ENCODE measurements at places on chromosomes 13 and 19.

DNA sequence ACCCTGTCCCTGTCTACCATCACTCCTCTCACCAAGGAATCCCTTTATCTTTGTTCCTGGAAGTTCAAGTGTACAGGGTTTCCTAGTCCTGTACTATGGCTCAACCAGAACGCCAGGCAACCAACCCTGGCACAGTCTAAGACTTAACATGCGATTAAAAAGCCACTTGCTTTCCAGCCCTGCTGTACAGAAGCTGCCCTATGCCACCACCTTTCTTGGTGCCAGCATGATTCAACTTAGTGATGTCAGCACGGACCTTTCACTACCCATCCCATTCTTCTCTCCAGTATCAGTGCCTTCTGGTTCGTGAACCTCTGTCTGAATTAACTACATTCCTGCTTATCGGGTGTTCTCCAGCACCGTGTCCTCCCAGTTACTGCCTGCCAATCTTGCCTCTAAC lies 151.1 kb downstream of the KLF12 start:
- DNase-seq, result no peak

- no peak for DNase-seq
Measured at GRCh38 chr13:26220575-26220974, 1.5 kb downstream of the RNF6 start.

DNA sequence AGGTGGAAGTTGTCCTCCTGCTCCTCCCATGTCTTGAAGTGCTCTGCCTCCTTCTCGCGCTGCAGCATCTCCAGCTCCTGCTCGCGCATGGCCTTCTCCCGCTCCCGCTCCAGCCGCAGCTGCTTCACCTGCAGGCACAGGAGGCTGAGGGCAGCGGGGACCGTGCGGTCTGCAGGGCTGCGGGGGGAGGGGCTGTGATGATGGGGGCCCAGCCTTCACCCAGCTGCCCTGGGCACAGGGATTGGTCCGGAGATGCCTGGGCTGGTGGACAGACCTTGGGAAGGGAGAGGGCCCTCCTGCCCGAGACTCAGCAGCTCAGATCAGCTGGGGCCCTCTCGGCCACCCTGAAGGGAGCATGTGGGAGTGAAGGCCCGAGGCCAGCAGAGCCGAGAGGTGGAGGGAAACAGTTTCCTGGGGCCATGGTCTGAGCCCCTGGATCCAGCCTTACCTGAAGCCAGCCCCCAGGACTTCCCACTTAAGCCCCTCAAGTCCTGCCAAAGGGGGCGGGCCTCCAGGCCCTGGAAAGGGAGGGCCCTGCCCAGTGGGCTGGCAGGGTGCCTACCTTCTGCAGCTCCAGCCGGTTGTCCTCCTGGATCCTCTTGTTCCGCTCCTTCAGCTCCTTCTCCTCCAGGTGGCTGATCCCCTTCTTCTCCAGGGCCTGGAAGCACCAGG lies 6.3 kb downstream of the CACTIN start:
- DNase-seq, result no peak

- DNase-seq, result no peak
Measured at GRCh38 chr13:105410602-105411001, 1124.9 kb downstream of the EFNB2 start.

GRCh38 chr13:77699059-77699680 lies 1.7 kb downstream of the SLAIN1 start:
- DNase-seq, result no peak

DNA sequence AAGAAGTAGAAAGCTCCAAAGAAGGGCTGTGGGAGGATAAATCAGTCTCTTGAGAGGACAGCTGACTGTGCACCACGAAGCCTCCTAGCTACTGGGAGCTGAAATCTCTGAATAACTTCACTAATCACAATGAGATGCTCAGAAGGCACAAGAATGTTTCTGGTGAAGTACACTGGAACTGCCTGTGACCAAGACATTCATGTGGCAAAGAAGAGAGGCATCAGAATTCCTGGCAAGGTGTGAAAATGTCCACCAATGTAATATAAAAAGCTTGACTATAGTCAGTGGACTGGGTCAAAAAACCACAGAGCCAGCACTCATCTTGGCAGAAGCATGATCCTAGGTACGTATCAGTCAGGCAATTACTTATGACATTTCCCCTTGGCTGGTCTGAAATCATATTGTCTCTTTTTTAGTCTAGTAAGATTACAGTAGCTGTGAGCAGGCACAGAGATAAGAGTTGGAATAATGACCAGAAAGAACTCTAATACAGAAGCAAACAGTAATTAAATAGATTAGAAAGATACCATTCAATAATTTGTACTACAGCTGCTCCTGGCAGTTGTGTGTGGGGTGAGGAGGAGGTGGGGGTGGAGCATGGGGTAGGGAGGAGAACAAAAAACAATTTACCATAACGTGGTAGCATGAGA lies 434.7 kb downstream of the DIAPH3 start:
- no peak for DNase-seq

DNA sequence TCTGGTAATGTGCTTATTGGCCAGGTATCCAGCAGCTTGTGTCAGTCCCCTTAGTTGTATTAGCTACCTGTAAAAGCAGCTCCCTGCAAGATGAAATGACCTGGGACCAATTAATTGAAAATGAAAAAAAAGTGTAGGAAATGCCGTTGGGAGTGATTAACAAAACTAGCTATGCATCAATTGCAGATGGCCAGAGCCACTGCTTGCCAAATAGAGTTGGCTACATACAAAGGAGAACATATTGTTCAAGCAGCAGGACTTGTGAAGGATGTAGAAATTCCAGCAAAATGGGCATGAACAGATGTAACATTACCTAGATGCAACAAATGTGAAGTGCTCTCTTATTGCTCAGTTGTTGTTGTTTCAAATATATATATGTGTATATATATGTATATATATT lies 300.5 kb downstream of the PCDH17 start:
- DNase-seq, result no peak

- DNase-seq, result no peak
Measured at GRCh38 chr13:94020833-94021232, 458.6 kb downstream of the DCT start.

GRCh38 chr19:49861541-49862378 lies 5.6 kb downstream of the PNKP start:
- no peak for DNase-seq

- no peak for DNase-seq
Measured at GRCh38 chr13:76474356-76474755, 411.8 kb downstream of the KCTD12 start.

DNA sequence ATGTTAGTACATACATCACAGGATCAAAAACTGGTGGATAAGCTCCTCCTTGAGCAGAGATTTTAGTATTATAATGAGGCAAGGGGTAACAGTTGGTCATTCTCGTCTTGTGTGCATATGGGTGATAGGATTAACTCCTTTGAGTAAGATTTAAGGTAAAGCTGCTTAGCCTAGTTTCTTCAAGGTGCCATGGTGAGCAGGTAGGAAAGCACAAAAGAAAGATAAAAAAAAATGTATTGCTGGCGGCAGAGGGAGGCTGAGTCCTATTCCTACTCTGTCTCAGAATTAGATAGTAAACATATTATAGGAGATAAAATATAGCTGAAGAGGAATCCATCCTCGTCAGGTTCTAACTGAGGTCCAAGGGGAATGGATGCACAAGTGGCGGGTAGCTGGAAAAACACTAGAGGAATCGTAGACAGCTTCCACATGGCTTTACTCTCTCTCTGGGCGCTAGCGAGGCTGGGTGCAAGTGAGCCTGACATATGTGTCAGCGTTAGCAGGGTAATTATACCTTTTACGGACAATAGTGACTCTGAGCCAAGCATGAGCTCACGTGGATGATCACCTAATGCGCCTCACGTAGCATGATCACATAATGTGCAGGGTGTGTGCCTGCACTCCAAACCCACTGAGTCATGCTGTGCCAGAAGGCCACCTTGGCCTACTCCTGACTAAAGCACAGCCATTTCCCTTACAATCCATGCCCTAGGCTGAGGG lies 734.3 kb upstream of the MIR17HG start:
- no peak for DNase-seq

DNA sequence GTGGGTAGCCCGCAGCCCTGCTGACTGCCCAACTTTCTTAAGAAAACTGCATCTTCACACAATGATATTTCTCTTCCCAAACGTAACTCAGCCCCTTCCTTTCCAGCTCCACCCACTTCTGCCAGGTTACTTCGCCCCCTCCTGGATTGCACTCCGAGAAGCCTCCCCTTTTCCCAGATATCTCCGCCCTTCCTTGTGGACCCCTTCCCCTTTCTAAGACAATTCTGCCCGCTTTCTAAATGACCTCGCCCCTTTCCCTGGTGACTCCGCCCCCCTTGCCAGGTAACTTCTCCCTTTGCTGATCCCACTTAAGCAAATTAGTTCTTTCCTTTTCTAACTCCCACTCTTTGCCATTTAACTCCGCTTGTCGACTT lies 2.6 kb downstream of the VSIG10L start:
- no peak for DNase-seq

DNA sequence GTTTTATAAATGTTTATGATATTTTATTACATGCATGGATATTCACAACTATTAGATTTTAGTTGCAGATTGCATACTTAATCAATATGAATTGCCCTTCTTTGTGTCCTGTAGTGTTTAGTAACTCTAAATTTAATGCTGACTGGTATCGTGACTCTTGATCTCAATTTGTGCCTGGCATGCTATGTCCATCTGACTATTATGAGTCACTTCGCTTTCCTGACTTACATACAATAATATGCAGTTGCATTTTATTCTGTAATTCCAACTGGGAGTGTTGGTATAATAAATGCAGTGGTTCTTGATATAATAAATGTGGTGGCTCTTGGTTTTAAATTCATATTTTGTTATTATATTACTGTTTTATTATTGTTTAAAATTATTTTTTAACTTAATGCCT lies 277.5 kb downstream of the LIG4 start:
- no peak for DNase-seq

- DNase-seq, result no peak
Measured at GRCh38 chr13:101623470-101624209, 171.2 kb downstream of the ITGBL1 start.

DNA sequence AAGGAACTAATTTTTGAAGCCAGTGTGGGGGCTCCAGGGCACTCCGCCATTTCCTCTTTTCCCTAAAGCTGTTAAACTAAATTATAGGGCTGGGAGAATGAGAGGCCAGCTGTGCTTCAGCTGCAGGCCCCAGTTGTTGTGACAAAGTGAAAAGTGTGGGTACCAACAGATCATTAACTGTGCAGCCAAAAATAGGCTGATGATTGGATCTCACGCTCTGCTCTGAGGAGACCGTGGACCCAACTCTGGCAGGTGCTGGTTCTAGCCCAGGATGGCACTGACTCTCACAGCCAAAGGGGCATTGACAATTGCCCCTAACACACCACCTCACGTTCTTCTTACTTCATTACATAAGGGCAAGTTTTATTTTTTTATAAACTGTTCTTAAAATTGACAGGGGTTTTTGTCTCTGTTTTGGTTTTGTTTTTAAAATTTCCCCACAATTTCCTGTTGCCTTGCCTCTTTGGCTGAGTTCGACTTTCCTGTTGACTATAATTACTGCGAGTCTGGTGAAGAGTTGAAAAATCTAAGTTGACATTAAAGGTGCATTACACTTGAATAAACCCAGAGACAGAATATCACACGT lies 391.0 kb downstream of the FGF9 start:
- no peak for DNase-seq

DNA sequence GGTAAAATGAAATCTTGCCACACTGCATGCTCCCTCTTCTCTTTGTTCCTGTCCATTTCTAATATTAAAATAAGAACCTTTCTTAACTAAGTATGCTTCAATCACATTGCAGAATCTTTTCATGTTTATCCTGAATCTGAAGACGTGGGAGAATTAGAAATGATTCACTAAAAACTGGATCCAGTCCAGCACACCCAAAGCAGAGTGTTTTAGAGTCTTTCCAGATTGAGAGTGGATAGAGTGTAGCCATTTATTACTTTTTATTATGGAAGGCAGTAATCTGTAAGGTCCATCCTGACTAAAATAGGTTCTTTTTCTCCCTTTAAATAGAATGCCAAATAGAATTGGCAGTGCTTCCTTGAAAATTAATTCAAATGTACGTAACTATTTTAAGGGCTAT lies 453.5 kb downstream of the TDRD3 start:
- DNase-seq, result no peak

DNA sequence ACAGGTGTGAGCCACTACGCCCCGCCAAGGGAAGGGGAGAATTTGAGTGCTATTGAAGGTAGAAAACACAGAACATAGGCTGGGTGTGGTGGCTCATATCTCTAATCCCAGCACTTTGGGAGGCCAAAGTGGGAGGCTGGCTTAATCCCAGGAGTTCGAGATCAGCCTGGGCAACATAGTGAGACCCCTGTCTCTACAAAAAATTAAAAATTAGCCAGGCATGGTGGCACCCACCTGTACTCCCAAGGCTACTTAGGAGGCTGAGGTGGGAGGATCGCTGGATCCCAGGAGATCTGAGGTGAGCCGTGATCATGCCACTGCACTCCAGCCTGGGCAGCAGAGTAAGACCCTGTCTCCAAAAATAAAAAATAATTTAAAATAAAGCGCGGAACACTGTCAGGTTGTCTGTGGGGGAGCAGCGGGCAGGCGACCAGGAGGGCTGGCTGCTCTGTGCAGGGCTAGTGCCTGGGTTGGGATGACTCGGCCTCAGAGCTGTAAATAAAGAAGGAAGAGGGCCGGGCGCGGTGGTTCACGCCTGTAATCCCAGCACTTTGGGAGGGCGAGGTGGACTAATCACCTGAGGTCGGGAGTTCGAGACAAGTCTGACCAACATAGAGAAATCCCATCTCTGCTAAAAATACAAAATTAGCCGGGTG lies 41.0 kb downstream of the LTBP4 start:
- DNase-seq, result no peak

GRCh38 chr19:6837525-6837924 lies 49.9 kb upstream of the ADGRE1 start:
- DNase-seq, result no peak

DNA sequence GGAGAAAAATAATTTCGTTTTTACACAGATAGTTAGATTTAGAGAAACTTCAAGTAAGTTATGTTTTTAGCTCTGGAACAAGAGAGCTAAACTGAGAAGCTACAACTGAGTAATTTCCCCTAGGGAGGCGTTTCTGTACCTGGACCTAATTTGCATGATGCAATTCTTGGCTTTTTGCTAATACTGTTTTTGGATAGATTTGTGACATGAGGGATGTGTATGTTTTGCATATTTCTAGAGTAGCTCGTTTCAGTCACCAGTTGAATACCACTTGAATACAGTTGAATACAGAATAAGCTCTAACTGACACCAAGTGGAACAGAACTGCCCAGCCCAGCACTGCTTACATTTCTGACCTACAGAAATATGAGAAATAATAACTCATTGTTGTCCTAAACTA lies 1227.9 kb upstream of the SPRY2 start:
- no peak for DNase-seq

- DNase-seq, result peak; percentile 82
Measured at GRCh38 chr19:1243768-1244692, 2.5 kb downstream of the ATP5F1D start.

DNA sequence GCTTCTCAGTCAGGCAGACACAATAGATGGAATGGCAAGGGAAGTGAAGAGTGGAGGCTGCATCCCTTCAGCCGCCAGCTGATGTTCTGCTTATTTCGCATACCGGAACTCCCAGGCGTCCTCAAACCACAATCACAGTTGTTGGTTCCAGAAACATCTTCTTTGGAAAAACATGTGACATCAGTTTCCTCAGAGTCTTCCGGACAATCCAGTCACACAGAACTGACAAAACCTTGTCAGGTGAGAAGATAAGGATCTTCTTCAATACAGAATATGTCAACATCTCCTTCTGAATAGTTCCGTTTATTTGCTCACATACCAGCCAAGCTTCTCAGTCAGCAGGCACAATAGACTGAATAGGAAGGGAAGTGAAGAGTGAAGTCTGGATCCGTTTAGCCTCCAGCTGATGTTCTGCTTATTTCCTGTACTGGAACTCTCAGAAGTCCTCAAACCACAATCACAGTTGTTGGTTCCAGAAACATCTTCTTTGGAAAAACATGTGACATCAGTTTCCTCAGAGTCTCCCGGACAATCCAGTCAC lies 45.1 kb upstream of the CEACAM21 start:
- DNase-seq, result no peak
